Bronchial epithelial cell (primary cell): ENCODE measurements at places on chromosomes 11 and 22. TPM values are rescaled to one million over a fixed set of nuclear protein-coding genes. Genes with fewer than 3 reads are reported as not detected.

- DNase-seq: peak; percentile 97
Measured at GRCh38 chr22:32897400-32897799, 95.9 kb downstream of the TIMP3 start.

DNA sequence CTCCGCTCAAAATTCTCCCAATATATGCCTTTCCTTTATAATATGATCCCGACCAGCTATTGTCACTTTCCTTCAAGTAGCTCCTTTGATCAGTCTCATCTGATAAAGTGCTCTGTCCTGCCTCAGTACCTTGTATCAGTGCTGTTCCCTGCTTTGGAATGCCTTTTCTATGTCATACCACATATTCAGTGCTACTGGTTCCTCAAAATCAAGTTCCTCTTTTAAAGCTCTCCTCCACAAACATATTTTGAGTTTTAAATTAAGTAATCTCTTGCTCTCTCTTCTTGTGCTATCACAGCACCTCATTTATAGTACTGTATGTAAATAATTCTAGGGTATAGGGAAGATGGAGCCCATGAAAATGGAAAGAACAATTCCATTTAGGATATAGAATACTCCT lies 137.1 kb upstream of the CTSC start:
- no peak for DNase-seq

DNA sequence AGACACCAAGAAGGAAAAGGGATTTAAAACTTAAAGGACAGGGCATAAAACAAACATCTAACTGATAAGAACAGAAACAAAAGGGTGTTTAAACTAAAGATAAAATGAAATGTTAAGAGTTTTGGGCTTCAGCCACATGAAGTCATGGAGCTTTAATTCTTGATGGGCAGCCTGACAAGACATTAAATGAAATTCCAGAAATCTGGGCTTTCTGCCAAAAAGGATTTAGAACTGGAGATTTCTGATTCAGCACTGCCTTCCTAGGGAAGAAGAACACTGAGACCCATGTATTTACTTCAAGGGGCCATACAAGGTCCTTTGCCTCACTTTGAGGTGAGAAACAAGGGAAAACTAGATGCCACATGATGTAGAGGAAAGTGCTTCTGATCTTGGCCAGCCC lies 355.9 kb upstream of the RAG2 start:
- DNase-seq: peak; percentile 2

DNA sequence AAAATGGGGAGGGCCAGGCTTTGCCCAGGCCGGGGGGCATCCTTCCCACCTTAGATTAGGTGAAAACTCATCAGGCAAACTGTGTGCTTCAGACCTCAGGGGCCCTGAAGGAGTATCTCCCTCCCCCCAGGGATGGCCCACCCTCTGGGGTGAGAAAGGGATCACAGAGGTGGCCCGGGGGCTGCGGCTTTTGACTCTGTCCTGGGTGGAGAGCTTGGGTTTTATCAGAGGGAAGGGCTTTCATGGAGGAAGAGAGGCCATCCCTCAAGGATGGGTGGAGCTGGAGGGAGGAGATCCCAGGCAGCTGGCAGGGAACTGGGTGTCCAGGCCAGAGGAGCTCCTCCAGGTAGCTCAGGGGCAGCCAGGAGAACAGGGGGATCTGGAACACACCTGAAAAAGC lies 3.1 kb upstream of the PPP2R5B start:
- no peak for DNase-seq

- DNase-seq: peak; percentile 48
Measured at GRCh38 chr11:129458756-129459535, 83.3 kb downstream of the BARX2 start.

GRCh38 chr11:27468209-27468994 lies 4.2 kb downstream of the LGR4 start:
- DNase-seq: peak; percentile 97

- no peak for DNase-seq
Measured at GRCh38 chr11:116387641-116388040, 385.1 kb downstream of the BUD13 start.

DNA sequence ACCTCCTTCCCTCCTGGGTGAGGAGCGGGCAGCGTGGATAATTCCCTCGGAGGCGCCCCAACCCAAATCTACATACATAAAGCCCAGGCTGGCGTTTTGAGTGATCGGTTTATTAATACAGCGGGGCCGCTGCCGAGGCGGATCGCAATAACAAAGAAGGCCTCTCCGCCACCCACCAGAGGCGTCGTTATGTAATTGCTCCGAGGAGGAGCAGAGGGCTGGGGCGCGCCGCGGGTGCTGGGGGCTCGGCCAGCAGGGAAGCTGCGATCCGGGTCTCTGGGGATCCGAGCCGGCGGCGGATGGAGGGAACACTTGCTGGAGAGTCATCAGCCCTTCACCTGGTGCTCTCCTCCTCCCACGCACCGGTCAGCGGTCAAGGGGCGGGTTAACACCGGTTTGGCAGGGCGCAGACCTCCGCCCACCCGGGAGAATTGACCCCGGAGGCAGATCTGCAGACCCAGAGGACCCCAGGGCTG lies 6.4 kb upstream of the TP53I11 start:
- DNase-seq: no peak

- peak; percentile 89 for DNase-seq
Measured at GRCh38 chr11:9821008-9821752, 157.3 kb downstream of the SWAP70 start.

DNA sequence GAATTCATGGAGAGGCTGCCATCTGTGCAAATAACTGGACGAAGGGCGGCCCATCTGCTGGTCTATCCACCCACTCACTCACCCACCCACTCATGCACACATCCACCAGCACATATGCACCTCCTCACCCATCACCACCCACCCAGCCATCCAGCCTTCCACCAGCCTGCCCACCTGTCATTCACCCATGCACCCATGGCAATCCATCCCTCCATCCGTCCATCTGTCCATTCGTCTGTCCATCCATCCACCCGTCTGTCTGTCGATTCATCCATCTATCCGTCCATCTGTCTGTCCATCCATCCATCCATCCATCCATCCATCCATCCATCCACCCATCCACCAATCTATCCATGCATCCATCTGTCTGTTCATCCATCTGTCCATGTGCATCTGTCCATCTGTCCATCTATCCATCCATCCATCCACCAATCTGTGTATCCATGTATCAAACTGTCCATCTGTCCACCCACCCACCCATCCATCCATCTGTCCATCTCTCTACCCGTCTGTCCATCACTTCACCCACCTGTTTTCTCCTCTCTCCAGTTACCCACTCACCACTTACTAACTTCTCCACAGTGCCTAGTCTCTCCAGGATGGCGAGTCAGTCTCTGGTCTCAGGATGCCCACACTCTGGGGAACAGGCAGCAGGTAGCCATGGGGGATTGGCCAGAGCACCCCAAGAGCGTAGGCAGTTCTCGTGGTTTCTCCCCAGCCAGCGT lies 8.9 kb downstream of the TRPM5 start:
- DNase-seq: no peak

DNA sequence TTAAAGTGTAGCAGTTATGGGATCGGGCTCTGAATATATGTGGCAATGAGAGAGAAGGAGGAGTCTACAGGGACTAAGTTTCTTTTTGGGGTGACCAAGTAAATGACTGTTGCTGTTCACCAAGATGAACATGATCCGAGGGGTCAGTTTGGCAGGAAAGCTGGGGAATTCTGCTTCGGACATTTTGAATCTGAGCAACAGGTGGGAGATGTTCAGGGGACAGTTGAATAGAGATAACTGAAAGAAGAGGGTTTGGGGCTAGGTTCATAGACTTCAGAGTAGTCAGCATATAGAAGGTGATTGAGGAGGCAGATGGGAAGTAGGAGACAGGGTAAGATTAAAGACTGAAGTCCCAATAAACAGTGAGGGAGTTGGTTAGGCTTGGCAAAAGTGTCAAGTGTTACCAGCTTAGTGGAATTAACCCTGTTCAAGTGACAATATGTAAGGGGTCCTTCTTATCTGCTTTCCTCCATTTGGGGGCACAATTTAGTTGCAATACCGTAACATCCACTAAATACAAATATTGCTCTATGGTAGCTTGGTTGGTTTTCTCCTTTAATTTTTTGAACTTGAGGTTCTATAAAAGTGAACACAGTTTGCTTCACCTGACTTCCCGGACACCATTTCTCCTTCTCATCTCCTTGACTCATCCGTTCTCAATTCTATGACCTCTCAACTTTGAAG lies 2.9 kb upstream of the ENTHD1 start:
- DNase-seq: no peak

DNA sequence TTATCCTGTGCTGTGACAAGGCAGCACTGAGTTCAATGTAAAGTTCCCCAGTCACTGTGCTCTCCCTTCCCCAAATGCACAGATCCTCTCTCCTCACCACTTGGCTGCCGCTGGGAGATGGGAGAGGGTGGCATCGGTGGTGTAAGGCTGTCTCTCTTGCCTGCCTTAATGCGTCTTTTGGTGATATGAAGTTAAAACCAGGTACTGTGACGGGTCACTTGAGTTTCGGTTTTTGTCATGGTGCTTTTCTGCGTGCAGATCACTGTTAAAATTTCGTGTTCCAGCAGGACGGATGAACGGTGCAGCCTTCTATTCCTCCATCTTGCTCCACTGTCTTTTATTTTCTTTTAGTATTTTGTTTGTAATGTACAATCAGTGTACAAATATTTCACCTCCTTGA lies 18.6 kb downstream of the GLB1L2 start:
- DNase-seq: no peak

- DNase-seq: peak; percentile 93
Measured at GRCh38 chr11:12411806-12412727, 34.7 kb downstream of the PARVA start.

DNA sequence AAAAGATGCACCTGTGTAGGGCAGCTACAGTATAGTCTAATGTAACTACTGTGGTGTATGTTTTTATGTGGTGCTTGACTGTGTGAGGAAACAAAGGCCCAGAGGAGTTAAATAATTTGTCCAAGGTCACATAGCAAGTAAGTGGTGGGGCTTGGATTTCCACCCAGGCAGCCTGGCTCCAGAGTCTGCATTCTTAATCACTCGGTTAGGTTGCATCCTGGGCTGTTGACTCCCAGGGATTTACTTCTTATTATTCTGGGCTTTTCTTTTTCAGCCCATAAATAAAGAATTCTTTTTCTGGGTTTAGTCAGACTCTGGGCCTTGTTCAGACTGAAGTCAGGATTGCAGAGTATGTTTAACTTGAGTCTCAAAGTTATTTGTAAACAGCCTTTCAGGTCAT lies 82.1 kb downstream of the ARHGAP42 start:
- DNase-seq: no peak

GRCh38 chr11:130129922-130130321 lies 29.7 kb upstream of the ST14 start:
- DNase-seq: no peak

GRCh38 chr11:67345920-67346819 lies 7.2 kb downstream of the POLD4 start:
- DNase-seq: peak; percentile 99

- no peak for DNase-seq
Measured at GRCh38 chr11:50080256-50080655, 47.6 kb downstream of the OR4C45 start.

DNA sequence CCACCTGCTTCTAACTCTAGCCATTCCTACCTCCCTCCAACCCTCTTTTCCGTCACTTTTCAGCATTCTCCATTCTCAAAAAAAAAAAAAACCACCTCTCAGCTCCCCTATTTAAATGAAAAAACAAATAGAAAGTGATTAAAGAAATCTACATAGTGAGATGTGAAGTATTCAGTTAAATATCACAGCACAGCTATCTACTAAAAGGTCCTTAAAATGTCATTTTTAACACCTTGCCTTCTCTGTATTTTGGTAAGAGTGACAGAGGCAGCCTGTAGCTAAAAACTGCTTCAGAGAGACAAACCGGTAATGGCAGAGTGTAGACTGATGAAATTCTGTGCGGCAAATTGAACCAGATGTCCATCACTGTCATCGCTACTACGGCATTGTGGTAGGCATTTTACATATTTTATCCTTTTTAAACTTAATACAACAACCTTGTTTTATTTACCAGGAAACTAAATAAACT lies 346 bp upstream of the ALG9 start:
- DNase-seq: peak; percentile 1

DNA sequence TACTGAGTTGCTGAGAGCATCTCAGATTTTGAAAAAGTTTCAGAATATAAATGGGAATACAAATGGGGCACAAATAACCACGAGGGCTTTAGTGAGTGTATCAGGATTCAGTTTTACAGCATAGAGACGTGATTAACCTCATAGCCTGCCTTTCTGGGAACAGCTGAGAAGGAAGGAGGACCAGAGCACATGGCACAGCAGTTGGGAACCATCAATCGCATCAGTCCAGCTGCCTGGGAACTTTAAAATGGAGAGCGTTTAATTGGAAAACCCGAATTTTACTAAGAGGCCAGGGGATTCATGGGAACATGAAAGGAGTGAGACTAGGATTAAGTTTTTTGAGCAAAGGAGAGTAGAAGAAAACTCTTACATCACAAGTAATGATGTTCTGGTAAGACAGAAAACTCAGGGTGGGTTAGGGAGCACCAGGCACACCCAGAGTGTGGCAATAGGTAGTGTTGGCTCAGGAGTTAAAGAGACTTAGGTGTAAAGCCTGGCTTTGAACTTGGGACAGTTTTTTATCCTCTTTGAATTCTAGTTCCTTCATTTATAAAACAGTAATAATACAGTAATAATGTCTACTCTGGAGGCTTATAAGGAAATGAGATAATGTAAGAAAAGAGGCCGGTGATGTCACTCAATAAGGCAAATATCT lies 40.2 kb downstream of the FZD4 start:
- DNase-seq: no peak

DNA sequence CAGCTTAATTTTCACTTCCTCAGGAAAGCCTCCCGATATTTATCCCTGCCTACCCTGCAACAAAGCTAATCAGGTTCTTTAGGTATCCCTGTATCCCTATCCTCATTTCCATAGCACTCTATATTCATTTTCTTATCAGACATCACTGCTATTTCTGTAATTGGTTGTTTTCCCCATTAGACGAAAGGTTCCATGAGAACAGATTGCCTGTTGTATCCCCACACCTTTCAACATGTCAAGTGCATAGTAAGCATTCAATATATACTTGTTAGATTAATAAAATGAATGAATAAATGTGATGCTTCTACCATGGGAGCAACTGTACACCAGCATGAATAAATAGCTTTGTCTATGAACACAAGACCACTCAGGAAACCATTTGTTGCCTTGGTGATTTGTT lies 499.8 kb downstream of the DLG2 start:
- DNase-seq: no peak

DNA sequence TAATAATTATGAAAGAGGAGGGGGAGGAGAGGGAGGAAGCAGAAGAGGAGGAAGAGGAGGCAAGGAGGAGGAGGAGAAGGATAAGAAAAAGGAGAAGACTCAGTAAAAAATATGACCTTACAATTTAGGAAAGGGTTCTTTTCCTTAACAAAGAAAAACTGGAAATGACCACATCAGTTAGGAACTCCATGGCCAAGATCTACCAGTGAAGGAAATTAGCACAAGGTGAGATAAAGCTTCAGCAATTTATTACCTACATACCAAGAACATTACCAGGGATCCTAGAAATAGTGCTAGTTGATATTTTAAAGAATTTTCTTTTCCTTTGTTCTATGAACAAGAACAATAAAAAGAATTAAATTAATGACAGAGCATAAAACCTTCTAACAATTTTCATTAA lies 172.7 kb downstream of the LRRC4C start:
- no peak for DNase-seq

- DNase-seq: peak; percentile 65
Measured at GRCh38 chr11:85627332-85627997, at the start of gene DLG2. Gene DLG2, minus strand, starts transcription at chr11:85627344.

The EHF gene
- 239 and 322 TPM in 2 replicates for total RNA-seq

The OR51F1 gene
- not detected in 2 replicates for total RNA-seq

The TMEM132A gene
- 22.6 and 25.2 TPM in 2 replicates for total RNA-seq

The B3GAT1 gene
- total RNA-seq: under 0.01 TPM in 1 of 2 replicates, not detected in the other

The APOA5 gene
- total RNA-seq: not detected in 2 replicates

The DLG2 gene
- 0.26 and 1.0 TPM in 2 replicates for total RNA-seq

The EP300 gene
- total RNA-seq: 24.0 and 30.5 TPM in 2 replicates

The CSF2RB gene
- under 0.01 TPM in 1 of 2 replicates, not detected in the other for total RNA-seq

The OR51E1 gene
- not detected in 2 replicates for total RNA-seq

The CARS1 gene
- 113 and 125 TPM in 2 replicates for total RNA-seq
